Activated CD4-positive, alpha-beta T cell treated with anti-CD3 and anti-CD28 coated beads for 48 hours (primary cell): ENCODE measurements at places on chromosomes 4 and X.

GRCh38 chrX:107571296-107571998 is 56.9 kb upstream of the PRPS1 start:
- no peak for DNase-seq

- DNase-seq = no peak
Measured at GRCh38 chr4:18319431-18319830, 297.9 kb upstream of the LCORL start.

GRCh38 chrX:124346877-124347241 is 496 bp downstream of the SH2D1A start:
- no peak for DNase-seq

DNA sequence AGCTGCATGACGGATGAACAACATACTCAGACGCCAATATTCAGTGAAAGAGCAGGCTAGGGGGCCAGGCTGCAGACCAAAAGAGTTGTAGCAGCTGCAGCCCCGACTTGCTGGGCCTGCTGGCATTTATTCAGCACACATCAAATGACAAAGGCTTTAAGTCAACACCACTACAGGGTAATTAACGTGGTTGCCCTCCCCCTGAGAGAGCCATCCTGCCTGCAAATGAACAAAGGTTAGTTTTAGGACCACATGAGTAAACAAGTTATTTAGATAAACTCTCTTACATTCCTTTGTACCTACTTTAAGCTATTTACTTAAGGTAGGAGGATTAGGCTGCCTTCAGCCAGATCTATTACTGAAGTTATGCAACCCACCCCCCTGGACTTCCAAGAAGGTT is 1329.1 kb downstream of the PCDH18 start:
- DNase-seq = no peak

DNA sequence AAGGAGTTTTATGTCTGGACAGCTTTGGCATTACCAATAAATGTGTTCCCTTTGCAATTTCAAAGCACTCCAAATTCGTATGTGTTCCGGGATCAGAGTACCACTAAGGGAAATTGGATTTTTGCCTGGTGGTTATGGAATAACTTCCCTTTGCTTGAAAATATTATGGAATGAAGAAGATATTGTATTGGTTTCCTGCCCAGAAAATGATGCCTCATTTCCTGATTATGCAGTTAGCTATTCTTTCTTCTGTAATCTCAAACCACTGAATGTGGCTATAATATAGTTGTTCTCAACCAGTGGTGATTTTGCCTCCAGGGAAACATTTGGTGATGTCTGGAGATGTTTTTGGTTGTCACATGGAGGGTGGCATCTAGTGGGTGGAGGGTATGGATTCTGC is 142.9 kb downstream of the PCDH7 start:
- DNase-seq = no peak

GRCh38 chrX:24093746-24094145 is 39.0 kb downstream of the EIF2S3 start:
- DNase-seq = no peak
